ENCODE measurements at places on chromosomes 11 and 22.
A peak's percentile ranks its signal among the peaks of the same experiment; 100 is the strongest.

GRCh38 chr11:132456751-132457328 lies 1075.5 kb downstream of the OPCML start:
- no peak for DNase-seq

- DNase-seq, result no peak
Observed at GRCh38 chr11:74895340-74896116, 53.4 kb downstream of the XRRA1 start.

DNA sequence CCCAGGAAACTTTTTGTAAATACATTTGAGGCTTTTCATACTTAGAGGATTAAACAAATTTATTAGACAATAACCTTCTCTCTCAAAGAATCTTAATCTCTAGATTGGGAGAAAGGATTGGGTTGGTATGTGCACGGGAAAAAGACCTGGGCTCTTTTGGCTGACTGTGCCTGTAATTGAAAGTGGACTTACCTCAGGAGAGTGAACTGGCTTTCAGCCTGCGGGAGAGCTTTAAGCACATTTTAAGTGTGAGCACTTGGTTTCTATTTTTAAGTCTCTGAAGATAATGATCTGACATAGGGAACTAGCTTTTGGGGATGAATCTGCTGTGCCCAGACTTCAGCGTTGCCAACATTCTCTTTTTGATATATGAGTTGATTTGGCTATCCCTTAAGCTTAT lies 35.8 kb downstream of the UVRAG start:
- no peak for DNase-seq

GRCh38 chr22:43497956-43498855 lies 86.4 kb downstream of the MPPED1 start:
- DNase-seq, result no peak

GRCh38 chr11:94766713-94767206 lies 1.4 kb upstream of the AMOTL1 start:
- peak; percentile 64 for DNase-seq

DNA sequence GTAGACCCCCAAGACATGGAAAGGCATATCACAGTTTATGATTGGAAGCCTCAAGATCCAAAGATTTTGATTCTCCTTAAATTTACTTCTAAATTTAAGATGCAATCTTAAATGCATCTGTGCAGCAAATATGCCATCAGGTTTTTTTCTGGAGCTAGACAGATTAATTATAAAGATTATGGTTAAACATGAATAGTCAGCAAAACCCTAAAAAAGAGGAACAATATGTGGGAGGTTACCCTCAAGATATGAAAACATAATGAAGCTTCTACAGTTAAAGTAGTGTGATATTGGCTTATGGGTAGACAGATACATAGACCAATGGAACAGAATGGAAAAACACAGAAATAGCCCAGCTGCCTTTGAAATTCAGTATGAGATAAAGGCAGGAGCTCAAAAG lies 31.7 kb downstream of the OR8B12 start:
- DNase-seq, result no peak

GRCh38 chr11:47407746-47408590 lies at the start of gene SLC39A13:
Gene SLC39A13 (plus strand): TSS chr11:47408590. CDS start chr11:47410095, 1,505 bp downstream.
- DNase-seq, result peak; percentile 94

GRCh38 chr22:39382410-39382809 lies 17.2 kb upstream of the TAB1 start:
- DNase-seq, result no peak

- no peak for DNase-seq
Observed at GRCh38 chr11:69868006-69868810, 49.0 kb upstream of the FGF3 start.

DNA sequence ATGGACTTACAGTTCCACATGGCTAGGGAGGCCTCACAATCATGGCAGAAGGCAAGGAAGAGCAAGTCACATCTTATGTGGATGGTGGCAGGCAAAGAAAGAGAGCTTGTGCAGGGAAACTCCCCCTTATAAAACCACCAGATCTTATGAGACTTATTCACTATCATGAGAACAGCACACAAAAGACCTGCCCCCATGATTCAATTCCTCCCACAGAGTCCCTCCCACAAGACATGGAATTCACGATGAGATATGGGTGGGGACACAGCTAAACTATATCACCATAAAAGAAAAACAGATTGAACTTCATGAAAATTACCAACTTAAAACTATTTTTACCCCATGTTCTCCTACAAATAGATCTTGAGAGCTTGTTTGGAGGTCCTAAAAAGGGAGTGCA lies 19.6 kb downstream of the ENTHD1 start:
- DNase-seq, result no peak

Measured in SK-N-DZ (cell line).